ENCODE measurements at places on chromosomes 5 and 9.
A peak's percentile ranks its signal among the peaks of the same experiment; 100 is the strongest.

DNA sequence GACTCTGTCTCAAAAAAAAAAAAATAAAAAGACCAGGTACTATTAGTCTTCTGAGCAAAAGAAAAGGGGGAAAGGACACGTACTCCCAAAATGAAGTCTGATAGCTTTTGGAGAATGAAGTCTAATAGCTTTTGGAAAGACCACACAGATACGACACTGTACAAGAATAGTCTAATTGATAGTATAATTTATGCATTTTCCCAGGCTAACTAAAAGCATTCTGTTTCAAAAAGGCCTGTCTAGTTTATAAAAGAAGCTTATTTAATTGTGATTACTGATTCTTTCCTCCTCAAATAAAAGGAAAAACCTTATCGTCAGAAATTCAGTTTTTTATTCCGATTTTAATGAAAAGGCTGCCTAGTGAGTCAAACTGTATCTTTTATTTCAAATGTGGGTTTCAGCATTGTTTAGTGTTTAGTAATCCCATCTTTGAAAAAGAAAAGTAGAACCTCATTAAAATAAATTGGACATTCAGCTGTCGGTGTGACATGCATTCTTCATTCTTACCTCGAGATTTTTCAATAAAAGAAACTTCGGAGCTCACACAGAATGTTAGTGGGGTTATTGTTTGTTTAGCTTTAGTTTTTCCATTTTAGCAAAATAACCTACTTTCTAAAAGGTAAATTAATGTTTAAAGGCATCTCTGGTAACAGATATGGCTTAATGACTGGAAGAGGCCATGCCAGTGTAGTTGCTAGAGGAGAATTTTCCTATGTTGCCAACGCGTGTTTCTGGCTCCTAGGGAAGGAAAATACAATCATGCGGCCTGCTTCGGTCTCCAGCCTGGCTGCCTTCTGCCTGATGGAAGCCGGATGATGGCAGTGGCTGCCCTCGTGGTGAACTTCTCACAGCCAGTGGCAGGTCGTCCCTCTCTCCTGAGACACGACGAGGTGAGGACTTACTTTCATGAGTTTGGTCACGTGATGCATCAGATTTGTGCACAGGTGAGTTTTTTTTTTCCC, 70.0 kb downstream of the NLN start:
- H3K36me3 ChIP-seq = no peaks in the 10 kb centered on the region
- no peak overlapping the region for H3K27ac ChIP-seq
- H3K4me3 ChIP-seq = no peak overlapping the region
- no peaks in the 10 kb centered on the region for H3K4me1 ChIP-seq

GRCh38 chr9:108569624-108570023, 286.2 kb downstream of the ACTL7B start:
- DNase-seq = no peak
- no peaks in the 10 kb centered on the region for H3K27me3 ChIP-seq
- no peak overlapping the region for H3K4me3 ChIP-seq

DNA sequence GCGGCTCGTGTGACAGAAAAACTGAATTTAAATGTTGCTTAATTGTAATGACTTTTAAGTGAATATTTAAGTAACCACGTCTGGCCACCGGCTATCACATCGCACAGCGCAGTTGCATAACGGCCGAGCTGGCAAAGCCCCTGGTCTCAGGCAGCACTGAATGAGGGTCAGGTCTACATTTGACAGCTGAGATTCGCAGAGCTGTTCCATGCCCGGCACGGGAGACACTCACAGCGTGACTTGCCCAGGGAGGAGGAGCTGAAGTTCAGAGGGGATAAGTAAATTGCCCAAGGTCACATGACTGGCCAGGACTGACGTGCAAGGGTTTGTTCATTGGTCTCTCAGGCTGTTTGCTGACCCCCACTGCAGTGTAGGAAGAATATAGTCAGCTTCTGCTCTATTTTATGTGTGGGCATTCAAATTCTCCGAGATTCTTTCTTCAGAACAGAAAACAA, 17.4 kb upstream of the COL5A1 start:
- no peaks in the 10 kb centered on the region for H3K4me1 ChIP-seq
- DNase-seq = peak; percentile 27
- no peaks in the 10 kb centered on the region for H3K27me3 ChIP-seq

DNA sequence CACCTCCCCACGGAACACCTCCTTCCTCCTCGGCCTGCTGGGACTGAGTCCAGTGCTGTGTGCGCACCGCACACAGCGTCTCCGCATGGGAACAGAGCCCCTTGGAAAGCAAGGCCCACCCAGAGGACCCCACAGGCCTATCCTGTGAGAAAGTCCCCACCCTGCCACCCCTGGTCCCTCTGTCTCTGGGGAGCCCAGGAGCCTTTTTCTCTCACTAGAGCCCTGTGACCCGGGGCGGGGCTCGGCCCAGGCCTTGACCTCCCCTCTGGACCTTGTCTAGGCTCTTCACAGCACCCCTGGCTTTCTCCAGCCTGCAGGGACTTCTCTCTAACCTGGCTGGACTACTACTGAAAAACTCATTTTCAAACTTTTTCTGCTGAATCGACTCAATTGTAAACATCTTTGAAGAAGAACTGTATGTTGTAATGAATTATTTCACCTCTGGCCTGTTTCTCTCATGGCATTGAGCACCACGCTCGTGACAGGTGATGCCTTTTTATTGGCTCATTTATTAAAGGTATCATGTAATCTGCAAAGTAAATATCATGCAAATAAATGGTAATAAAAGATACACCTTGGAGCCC, 89.2 kb downstream of the IRX1 start:
- H3K36me3 ChIP-seq = no peaks in the 10 kb centered on the region
- H3K27ac ChIP-seq = no peak overlapping the region
- DNase-seq = no peak
- H3K4me1 ChIP-seq = no peaks in the 10 kb centered on the region

- no peak overlapping the region for H3K4me3 ChIP-seq
- H3K27me3 ChIP-seq = no peaks in the 10 kb centered on the region
- DNase-seq = no peak
- H3K4me1 ChIP-seq = no peaks in the 10 kb centered on the region
- H3K27ac ChIP-seq = no peak overlapping the region
These were observed 104.7 kb downstream of the GAS1 start for GRCh38 chr9:86842573-86842972.

GRCh38 chr5:10578293-10578665, 14.4 kb downstream of the ANKRD33B start:
- DNase-seq = no peak
- H3K4me3 ChIP-seq = no peak overlapping the region
- no peak overlapping the region for H3K27ac ChIP-seq
- H3K27me3 ChIP-seq = no peaks in the 10 kb centered on the region

GRCh38 chr9:106921341-106921899, 58.5 kb downstream of the ZNF462 start:
- H3K4me1 ChIP-seq = peaks cover 4% of the 10 kb centered on the region
- no peaks in the 10 kb centered on the region for H3K27me3 ChIP-seq
- peaks cover 18% of the 10 kb centered on the region for H3K36me3 ChIP-seq
- peak overlapping the region; percentile 30 for H3K4me3 ChIP-seq
- peak; percentile 63 for DNase-seq

GRCh38 chr5:33649549-33650482, 209.1 kb downstream of the TARS1 start:
- H3K27ac ChIP-seq = no peak overlapping the region
- H3K36me3 ChIP-seq = no peaks in the 10 kb centered on the region
- H3K4me3 ChIP-seq = no peak overlapping the region
- no peaks in the 10 kb centered on the region for H3K4me1 ChIP-seq

- no peak for DNase-seq
- no peaks in the 10 kb centered on the region for H3K36me3 ChIP-seq
- H3K4me3 ChIP-seq = no peak overlapping the region
- no peaks in the 10 kb centered on the region for H3K27me3 ChIP-seq
- H3K4me1 ChIP-seq = no peaks in the 10 kb centered on the region
These were observed 9.4 kb upstream of the RAD23B start for GRCh38 chr9:107273634-107274033.

DNA sequence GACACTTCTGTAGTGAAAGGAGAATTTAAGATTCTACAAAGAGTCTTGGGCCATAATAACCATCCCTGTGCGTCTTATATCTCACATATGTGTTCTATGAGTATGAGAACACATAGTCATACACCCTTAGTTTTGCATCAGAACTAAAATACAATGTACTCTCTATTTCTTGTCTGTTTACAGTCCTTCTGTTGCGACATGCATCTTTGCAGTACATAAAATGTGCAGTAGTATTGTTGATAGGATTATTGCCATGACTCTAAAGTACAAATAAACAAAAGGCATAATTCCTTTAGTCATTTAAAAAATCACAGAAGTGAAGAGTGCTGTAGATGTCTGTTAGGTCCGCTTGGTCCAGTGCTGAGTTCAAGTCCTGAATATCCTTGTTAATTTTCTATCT, 201.9 kb downstream of the NR3C1 start:
- H3K4me3 ChIP-seq = no peak overlapping the region
- no peaks in the 10 kb centered on the region for H3K4me1 ChIP-seq
- no peaks in the 10 kb centered on the region for H3K36me3 ChIP-seq
- no peak for DNase-seq

DNA sequence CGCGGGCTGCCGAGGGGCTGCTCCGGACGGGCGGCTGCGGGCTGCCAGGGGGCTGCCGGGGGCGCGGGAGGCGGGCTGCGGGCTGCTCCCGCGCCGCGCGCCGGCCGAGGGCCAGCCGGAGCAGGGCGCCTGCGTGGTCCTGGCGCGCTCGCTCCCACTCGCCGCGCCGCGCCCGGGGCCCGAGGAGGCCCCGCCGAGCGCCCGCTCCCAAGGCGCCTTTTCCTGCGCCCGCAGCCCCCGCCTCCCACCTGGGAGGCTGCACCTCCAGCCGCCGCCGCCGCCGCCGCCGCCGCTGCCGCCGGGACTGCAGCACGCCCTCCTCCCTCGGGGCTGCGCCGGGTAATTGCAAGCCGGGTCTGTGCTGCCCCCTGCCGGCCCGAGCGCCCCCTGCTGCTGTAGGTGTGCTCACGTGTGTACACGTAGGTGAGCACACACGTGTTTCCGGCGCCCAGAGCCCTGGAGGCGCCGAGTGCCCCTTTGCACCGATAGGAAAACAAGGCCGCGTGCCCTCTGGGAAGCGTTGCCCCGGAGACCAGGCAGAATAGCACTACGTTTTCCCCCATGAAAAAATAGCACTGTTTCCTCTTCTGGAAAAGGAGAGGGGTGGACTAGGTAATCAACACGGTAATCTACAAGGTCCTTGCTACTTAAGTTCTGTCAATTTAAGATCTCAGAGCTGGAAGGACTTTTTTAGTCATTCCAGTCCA, at the start of gene EPB41L4B:
Gene EPB41L4B, minus strand, starts transcription at position 318 of the 707 bp plus-strand sequence. CDS start 613 bp downstream, outside the sequence.
- H3K27me3 ChIP-seq = no peaks in the 10 kb centered on the region
- no peaks in the 10 kb centered on the region for H3K36me3 ChIP-seq
- peak within 1 kb of the TSS; percentile 46 for H3K4me3 ChIP-seq
- peak within 1 kb of the TSS; percentile 74 for H3K27ac ChIP-seq
- peaks cover 3% of the 10 kb centered on the region for H3K4me1 ChIP-seq
- DNase-seq = peak; percentile 97

- no peaks in the 10 kb centered on the region for H3K4me1 ChIP-seq
- H3K36me3 ChIP-seq = no peaks in the 10 kb centered on the region
- no peaks in the 10 kb centered on the region for H3K27me3 ChIP-seq
- H3K4me3 ChIP-seq = no peak overlapping the region
These were observed 26.8 kb upstream of the IER5L start for GRCh38 chr9:129204840-129205239.

Data from kidney (tissue), 22 donors.